ENCODE measurements at places on chromosomes 1 and 21. TPM values are rescaled to one million over a fixed set of nuclear protein-coding genes. Genes with fewer than 3 reads are reported as not detected.

The HLX gene
- polyA plus RNA-seq: 16.3 TPM

The UTS2 gene
- polyA plus RNA-seq: not detected

The WNT2B gene
- polyA plus RNA-seq: not detected

The SCCPDH gene
- polyA plus RNA-seq: 38.1 TPM

The ASPM gene
- polyA plus RNA-seq: 18.3 TPM

- DNase-seq: no peak
Measured at GRCh38 chr1:108034396-108034795, 69.4 kb upstream of the VAV3 start.

DNA sequence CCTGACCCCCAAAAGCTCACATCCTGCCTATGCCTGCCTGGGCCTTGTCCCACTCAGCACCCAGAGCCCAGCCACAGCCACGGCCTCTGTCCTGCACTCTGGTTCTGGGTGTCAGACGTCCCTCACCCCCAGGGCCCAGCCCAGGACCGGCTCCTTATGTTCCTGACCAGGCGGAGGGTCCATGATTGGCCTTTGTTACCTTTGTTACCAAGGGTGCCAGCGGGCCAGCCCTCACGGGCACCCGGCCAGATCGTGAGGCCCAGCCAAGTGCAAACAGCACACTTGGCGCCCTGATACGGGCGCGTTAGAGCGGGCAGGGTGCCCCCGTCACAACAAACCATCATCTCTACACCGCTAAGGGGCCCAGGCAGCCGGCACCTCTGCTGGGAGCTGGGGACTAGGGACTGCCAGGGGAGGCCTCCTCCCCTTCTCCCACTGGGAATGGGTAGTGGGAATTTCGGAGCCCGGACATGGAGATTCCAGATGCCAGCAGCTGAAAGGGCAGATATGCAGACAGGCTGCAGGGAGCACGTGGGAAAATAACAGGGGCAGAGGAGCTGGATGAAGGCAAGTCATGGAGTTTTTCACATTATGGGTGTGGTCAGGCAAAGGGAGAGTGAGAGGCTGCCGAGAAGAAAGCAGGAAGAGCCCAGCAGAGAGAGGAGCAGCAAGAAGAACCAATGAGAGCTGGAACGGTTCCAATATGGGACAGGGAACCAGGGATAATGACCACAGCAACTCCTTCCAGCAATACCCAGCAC is 22.1 kb downstream of the HSPG2 start:
- DNase-seq: no peak

- DNase-seq: no peak
Measured at GRCh38 chr1:179440971-179441370, 75.2 kb downstream of the AXDND1 start.

DNA sequence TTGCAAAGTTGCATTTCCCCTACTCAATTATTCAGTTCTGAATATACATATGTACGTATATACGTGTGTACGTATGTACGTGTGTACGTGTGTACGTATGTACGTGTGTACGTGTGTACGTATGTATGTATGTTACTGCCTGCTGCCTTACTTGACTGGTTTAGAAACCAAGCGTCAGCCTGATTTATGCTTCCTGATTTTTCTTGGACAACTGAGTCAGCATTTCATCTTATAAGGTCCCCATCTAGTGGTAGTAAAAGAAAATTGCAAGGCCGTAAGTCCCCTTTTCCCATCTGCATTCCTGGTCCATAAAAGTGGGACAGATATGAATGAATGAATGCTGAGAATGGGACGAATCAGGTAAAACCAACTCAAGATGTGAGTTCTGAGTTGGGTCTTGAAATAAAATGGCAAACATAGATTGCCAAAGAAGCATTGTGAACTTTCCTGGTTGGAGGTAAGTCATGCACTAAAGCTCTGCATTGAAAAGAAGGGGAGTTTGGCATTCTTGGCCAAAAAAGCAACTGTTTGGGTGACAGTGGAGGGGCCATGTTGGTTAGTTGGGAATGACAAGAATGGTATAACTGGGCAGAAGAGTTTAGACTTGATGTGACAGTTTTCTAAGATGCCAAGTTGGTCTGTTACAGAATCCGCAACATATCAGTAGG is 76.4 kb upstream of the DNAH14 start:
- DNase-seq: peak; percentile 26

GRCh38 chr1:150765296-150765976 is at the start of gene CTSS:
Gene CTSS, minus strand, starts transcription at chr1:150765778. Its CDS starts 1,015 bp downstream, at chr1:150764763.
- peak; percentile 33 for DNase-seq

GRCh38 chr1:2256435-2257244 is 28.5 kb downstream of the SKI start:
- no peak for DNase-seq

GRCh38 chr1:181087400-181087901 is 1.0 kb upstream of the IER5 start:
- DNase-seq: no peak

GRCh38 chr1:184956999-184957700 is 17.2 kb downstream of the NIBAN1 start:
- no peak for DNase-seq
